ENCODE measurements at places on chromosomes 4 and X.

DNA sequence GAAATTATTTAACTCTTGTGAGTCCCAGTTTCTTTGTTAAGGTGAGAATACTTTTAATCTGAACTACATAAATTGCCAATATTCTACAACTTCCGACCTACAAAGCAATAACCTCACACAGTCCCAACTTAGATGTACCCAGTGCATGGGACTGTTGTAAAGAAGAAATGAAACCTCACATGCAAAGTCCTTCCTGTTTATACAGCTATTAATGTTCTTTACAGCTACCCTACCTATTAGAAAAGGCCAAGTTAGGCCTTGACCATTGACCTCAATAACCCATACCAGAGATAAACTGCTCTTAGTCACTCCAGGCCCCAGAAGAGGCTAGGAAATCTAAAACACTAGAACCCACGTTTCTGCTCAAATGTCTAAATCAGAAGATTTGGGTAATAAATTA lies 920.1 kb upstream of the TENM3 start:
- DNase-seq, result no peak

- no peak for DNase-seq
Observed at GRCh38 chr4:25441519-25442117, 64.6 kb downstream of the ANAPC4 start.

DNA sequence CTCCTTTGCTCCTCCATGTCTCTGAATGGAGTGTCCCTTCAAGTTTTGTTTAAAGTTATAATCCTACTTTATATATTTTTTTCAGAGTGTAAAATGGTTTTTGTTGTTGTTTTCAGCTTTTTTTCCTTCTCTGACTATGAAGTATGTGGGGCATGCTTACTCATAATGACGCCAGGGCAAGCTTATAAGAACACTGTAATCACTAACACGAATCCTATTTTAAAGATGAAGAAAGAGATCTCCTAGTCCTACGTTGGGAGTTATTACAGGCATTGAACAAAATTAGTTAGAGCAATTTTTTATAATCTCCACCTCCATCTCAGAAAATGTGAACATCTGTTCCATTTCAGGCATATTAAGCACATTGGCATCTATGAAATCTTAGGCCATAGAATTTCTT lies 268.1 kb upstream of the MAGEB2 start:
- DNase-seq, result no peak

DNA sequence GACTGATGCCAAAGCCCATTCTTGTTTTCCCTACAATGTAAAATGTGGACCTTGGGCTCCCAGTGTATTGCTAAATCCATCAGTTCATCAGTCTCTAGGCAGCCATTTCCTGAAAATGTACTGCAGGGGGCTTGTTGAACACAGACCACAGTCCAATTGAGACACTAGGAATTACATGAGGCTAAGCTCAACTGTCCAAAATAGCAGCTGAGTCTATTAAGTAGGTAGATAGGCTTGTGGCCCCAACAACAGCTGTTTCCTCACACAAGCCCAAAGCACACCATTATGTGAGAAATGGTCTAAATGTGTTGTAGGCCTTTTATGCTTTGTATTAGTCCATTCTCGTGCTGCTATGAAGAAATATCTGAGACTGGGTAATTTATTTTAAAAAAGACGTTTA lies 60.0 kb upstream of the PAK3 start:
- DNase-seq, result no peak

GRCh38 chr4:149965206-149965605 lies 113.0 kb upstream of the DCLK2 start:
- no peak for DNase-seq

- no peak for DNase-seq
Observed at GRCh38 chr4:44150091-44150576, 298.5 kb downstream of the KCTD8 start.

DNA sequence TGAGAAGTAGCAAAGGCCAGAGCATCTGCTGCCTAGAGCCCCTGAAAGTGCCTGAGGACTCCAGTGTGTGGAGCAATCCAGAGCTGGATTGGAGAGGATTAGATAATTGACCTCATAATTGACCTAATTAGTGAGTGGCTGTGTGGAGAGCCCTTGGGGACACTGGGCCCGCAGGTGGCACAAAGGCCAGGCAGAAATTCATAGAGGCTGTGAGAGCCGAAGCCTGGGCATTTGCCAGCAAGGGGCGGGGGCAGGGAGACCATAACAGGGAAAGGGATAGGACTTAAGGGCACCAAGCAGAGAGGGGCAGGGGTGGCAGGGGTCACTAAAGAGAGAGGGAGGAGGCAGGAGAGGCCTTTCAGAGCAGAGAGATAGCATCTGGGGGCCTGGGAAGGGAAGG lies 45.3 kb downstream of the EFNB1 start:
- DNase-seq, result no peak

DNA sequence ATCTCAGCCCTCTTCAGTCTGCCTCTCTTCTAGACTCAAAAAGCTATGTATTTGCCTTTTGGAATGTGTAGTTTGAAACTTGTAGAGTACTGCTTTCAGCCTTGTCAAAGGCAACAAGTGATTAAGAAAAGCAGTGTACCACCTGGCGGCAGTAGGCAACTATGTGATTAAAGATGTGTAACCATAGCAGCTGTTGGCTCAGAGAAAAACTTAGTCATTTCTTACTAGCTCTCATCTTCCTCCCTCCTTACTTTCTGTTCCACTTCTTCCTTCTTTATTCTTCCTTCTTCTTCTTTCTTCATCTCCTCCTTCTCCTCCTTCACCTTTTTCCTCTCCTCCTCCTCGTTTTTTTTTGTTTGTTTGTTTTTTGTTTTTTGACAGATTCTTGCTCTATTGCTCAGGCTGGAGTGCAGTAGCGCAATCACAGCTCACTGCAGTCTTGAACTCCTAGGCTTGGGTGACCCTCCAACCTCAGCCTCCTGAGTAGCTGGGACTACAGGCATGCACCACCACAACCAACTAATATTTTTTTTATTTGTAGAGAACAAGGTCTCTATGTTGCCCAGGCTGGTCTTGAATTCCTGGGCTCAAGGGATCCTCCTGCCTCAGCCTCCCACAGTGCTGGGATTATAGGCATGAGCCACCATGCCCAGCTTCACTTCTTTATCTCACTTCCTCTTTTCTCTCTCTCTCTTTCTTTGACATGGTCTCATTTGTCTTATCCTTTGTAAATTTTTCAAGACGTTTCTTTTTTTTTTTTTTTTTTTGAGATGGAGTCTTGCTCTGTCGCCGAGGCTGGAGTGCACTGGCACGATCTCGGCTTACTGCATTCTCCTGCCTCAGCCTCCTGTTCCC lies 32.6 kb downstream of the ABHD18 start:
- DNase-seq, result no peak

DNA sequence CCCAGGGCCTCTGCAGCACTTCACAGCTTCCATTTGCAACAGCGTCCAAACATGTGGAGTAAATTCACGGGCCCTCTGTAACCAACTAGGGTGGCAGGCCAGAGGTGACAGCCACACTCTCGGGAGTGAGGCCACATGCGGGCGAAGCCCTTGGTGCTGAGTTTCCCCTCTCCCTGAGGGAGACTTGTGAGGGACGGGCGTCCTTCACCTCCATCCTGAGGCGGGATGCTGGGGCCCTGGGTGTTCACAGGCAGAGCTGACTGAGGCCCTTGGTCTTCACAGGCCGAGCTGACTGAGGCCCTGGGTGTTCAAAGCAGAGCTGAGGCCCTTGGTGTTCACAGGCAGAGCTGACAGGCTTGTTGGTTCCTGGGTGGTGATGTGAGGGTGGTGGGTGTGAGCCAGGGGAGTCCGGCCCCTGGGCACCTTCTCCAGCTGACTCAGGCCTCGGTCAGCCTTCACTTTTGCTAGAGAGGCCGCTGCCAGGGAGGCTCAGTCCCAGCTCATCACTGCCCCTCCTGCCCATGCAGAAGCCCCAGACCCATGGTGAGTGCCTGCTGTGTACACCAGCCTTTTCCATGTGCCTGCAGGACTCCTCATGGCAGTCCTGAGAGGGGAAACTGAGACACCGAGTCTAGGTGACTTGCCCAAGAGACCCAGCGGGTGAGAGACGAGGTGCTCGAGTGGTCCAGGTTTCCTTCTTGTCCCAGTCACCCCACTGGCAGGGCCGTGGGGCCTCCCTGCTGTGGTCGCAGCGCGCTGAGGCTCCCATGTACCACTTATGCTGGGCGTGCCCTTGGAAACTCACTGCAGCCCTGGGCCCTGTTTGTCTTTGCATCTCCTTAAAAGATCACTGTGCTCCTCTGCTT lies 8.5 kb downstream of the WFS1 start:
- no peak for DNase-seq

- no peak for DNase-seq
Observed at GRCh38 chr4:87410679-87411078, 11.7 kb upstream of the NUDT9 start.

GRCh38 chr4:141016117-141016798 lies 117.0 kb downstream of the RNF150 start:
- no peak for DNase-seq

DNA sequence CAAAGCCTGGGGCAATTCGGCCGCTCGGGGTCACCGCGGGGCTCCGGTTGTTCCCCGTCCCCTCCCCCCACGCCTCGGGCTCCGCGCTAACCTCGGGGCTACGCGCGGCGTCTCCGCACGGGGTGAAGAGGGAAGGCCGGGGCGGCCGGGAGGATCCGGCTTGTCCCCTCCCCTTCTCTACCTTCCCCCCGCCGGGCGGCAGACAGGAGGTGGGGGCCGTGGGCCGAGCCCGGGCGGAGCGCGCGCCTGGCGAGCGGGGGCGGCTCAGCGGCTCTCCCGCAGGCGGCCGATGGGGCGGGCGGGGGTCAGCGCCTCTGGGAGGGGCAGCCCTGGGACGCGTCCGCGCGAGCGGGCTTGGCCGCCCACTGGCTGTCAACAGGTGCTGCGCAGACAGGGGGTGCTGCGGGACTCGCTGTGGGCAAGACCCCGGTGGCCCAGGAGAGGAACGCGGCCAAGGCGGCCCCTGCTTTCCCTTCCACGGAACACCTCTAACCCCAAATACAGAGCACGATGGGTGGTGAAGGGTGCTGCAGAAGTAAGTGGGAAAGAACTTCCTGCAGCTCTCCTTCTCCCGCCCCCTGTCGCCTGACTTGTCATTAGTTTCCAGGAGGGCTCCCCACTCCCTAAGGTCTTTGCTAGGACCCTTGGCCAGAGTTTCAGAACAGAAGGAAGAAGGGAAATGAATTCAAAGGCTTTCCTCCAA lies at the start of gene PDGFC:
Gene PDGFC (minus strand): TSS at position 124 of the 703 bp plus-strand sequence. CDS start 896 bp downstream, outside the sequence.
- DNase-seq, result peak; percentile 90

- DNase-seq, result no peak
Observed at GRCh38 chr4:122577189-122577553, 43.7 kb downstream of the IL21 start.

- DNase-seq, result no peak
Observed at GRCh38 chrX:148755111-148755510, 254.7 kb downstream of the AFF2 start.

DNA sequence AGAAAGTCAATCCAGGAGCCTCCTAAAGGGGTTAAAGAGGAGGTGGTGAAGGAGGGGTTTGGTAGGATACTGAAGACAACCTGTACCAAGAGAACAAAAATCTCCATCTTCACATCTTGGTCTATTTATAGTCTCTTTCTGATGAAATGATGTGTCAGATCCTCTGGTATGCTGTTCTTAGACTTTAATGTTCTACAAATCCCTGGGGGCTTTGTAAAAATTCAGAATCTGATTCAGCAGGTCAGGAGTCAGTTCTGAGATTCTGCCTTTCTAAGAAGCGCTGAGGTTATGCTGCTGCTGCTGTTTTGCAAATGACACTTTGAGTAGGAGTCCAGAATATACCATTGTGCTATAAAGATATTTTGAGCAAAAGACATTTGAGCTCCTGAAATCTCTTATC lies 172.9 kb upstream of the GLRA2 start:
- DNase-seq, result no peak

GRCh38 chrX:122087341-122087740 lies 1039.9 kb downstream of the GLUD2 start:
- no peak for DNase-seq

DNA sequence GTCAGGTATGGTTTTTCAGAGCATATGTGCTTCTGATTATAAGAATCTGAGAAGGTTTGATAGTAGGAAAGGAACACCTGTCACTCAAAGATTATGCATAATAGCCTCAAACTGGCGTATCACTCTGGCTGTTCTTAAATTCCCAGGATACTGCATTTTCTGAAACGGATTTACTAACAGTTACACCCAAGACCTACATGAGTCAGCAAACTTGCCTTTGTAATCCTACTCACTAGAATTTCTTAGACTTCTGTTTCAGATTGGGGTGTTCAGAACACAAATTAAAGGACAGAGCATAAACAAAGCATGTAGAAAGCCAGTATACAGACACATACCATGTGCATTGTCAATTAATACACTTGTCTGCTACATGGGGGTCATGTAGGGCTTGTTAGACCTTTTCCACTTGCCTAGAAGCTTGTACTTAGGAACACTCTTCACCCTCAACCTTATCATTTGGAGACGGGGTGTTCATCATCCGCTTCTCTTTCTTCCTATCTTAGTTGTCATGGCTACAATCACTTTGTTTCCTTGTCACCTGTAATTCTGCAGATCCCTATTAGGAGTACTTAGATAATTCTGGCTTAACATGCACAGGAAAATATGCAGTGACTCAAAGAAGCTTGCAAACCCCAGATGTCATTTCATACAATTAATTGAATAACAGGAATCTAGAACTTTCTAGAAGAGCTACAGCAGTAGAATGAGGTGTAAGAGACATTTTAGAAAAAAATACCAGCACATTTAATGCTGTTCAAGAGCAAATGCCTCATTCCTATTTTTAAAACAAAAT lies 593.0 kb upstream of the TENM3 start:
- no peak for DNase-seq

GRCh38 chrX:8349816-8350544 lies 114.7 kb upstream of the VCX3B start:
- no peak for DNase-seq

GRCh38 chrX:45517090-45517973 lies 316.7 kb upstream of the DIPK2B start:
- no peak for DNase-seq

All from coronary artery (tissue), 2 donors.